ENCODE measurements at places on chromosomes 2 and 18.

DNA sequence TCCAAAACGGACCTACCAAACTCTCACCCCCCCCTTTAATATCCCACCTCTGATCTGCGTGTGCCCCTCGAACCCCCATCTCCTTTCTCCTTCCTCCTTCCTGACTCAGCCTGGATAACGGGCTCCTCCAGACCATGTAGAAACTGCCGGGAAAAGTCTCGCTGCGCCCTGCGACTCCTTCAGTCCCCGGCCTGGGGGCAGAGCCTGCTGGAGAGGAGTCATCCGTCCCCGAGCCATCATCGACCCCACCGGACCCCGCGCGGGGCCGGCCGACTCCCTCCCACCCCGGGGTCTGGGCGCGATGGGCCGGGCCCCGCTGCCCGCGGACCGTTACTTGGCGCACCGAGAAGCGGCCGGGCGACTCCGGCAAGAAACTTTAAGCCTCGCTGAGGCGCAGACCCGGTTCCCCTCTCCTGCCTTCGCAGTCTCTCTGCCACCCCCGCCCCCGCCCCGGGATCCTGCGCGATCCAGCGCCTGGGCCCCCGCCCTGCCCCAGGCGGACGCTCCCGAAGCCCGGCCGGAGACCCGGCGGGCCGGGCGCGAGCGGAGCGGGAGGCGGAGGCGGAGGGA is 3.4 kb downstream of the ZEB2 start:
- no peak for DNase-seq

- no peak for DNase-seq
Measured at GRCh38 chr2:156837635-156838370, 401.6 kb downstream of the GPD2 start.

DNA sequence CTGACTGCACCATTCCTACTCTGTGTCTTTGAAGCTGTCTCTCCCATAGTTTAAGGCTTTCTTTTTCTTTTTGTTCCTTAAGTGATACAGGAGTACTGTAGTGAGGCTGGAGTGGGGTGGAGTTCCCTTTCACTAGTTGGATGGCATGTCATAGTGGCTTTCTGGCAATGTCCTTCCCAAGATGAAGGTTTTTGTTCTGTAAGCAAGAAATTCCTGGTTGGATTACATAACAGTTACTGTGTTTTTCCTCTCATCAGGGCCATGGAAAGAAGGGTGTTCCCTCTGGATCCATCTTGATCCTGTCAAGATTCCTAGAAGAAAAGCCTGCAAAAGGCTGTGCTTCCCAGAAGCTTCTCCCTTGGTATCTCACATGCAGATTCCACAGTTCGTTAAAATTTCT is 84.2 kb downstream of the ACKR3 start:
- DNase-seq, result no peak

GRCh38 chr2:241129086-241129871 is 20.0 kb downstream of the PASK start:
- DNase-seq, result no peak

GRCh38 chr2:71664161-71664560 is 210.8 kb downstream of the DYSF start:
- DNase-seq, result no peak

DNA sequence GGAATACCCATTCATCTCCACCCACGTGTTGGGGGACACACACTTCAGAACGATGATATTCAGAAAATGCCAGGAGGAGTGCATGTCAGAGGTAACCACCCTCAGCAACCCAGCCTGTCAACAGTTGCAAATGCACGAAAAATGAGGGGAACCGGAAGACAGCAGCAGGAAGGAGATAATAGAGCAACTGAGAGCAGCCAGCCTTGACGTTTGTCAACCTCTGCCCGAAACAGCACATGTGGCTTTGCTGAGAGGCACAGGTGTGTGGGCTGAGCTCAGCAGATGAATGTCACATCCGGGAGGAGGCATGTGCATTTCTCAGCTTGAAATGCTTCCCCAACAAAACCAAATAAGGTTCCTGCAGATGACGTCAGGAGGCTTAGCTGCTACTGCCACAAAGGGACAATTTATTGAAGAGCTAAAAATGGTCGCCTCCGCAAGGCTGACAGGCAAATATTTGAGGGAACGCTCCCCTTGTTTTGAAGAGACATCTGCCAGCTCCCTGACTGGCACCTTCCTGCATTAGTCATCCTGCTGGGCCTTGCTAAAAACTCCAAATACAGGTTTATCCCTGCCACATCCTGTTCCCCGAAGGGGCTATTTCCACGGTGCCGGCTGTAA is 419.0 kb downstream of the NBAS start:
- DNase-seq, result no peak

DNA sequence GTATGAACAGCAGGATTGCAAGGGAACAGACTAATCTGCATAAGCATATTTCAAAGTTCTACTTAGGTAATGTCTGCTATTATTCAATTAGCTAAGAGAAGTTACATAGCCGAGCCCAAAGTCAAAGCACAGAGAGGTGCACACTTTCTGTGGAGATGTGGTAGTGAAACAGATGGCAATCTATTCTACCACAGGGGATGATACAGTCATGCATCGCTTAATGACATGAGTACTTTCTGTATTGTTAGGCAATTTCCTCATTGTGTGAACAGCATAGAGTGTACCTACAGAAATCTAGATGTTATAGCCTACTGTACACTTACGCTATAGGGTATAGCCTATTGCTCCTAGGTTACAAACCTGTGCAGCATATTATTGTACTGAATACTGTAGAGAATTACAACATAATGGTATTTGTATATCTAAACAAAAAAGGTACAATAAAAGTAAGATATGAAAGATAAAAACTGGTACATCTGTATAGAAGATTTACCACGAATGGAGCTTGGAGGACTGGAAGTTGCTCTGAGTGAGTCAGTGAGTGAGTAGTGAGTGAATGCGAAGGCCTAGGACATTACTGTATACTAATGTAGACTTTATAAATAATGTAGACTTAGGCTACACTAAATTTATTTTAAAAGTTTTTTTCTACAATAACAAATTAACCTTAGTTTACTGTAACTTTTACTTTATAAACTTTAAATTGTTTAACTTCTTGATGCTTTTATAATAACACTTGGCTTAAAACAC is 197.6 kb downstream of the MBD5 start:
- DNase-seq, result no peak

DNA sequence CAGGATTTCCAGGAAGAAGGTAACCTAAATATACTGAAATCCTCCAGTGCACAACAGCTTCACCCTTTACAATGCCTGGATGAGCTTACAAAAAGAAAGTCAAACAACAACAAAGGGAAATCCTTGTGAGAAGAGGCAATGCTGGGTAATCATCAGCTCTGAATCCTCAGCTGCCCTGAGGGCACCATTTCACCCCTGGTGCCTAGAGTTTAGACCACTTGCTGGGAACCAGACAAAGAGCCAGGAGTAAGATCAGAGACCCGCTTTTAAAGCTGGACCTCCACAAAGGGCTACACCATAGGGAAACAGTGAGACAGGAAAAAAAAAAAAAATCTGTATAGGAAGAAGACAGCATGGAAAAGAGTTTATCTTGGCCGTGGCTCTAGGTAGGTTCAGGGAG is 97.0 kb downstream of the FOXI3 start:
- DNase-seq, result no peak

DNA sequence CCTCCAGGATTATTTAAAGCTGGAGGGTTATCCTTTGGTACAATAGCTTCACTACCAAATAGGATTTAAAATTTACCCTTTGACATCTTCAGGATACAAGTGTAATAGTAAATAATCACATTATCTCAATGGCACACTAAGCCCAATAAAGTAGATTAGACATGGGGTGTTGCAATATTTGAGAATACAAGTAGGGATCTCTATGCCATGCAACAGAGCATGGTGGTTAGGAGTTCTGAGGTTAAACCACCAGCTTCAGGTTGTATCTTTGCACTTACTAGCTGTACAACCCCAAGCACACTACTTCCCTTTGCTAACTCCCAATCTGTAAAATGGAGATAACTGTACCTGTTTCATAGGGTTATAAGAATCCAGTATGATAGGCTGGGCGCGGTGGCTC is 6.2 kb downstream of the MBD2 start:
- DNase-seq, result no peak

GRCh38 chr18:40258311-40258710 is 1696.7 kb upstream of the PIK3C3 start:
- DNase-seq, result no peak

DNA sequence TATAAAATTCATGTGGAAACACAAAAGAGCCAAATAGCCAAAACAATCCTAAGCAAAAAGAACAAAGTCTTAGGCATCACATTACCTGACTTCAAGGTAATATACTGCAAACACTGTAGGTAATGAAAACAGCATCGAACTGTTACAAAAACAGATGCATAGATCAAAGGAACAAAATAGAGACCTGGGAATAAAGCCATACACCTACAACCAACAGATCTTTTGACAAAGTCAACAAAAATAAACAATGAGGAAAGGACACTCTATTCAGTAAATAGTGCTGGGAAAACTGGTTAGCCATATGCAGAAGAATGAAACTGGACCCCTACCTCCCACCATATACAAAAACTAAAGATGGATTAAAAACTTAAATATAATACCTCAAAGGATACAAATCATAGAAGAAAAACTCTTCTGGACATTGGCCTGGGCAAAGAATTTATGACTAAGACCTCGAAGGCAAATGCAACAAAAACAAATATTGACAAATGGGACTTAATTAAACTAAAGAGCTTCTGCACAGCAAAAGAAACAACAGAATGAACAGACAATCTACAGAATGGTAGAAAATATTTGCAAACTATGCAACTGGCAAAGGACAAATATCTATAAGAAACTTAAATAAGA is 218.0 kb downstream of the PHLPP1 start:
- no peak for DNase-seq

- no peak for DNase-seq
Measured at GRCh38 chr2:174121175-174121574, 127.2 kb downstream of the OLA1 start.

- no peak for DNase-seq
Measured at GRCh38 chr2:48412443-48413250, 117.3 kb upstream of the STON1 start.

DNA sequence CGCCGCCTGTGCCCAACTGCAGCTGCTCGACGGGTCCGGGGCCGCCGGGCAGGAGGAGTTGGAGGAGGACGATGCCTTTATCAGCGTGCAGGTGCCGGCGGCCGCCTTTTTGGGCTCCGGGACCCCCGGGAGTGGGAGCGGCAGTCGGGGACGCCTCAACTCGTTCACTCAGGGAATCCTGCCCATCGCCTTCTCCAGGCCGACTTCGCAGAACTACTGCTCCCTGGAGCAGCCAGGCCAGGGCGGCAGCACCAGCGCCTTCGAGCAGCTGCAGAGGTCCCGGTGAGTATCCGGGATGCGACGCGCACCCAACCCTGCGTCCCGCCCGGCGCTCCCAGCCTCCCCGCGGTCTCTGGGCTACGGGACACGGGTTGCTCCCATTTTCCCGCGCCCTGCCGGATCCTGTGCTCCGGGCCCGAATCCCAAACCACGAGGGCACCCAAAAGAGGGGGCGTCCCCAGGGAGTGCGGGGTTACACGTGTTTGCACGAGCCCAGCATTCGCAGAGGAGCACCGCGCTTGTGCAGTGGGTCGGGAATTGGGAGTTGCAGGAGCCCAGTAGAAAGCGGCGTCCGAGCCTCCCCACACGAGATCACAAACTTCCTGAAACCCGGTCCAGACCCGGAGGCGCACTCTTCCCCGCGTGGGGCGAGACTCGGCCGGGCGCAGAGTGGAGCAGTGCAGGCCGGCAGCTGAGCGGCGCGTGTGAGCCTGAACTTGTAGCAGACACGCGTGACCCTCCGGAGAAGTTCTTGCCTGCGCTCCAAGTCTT is 1.2 kb downstream of the CABLES1 start:
- no peak for DNase-seq

GRCh38 chr2:218006741-218007140 is 3.9 kb upstream of the TNS1 start:
- no peak for DNase-seq

Measured in hippocampal formation (tissue), 2 donors.